Activated CD8-positive, alpha-beta memory T cell treated with anti-CD3 and anti-CD28 coated beads for 4 hours (primary cell): ENCODE measurements at places on chromosomes 7 and 10.

DNA sequence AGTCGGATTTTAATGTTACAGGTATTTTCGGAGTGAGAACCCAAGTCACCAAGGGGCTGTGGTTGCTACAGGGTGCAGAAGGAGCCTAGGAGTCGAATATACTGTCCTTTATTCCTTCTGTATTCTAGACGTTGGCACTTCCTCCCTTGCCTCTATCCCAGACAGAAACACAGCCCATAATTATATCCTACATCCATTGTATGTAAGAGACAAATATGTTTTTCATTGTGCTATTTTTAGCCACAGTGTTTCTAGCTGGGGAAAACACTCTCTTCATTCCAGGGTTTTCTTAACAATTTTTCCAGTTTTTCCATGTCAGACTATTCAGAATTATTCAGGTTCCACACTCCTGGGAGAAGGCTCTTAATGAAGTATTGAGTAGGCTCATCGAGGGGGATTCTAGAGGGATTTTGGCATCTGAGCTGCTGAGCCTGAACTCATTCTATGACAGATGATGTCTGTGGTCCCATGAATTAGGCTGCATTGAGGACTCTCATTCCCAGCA lies 32.6 kb downstream of the KIAA1217 start:
- no peak for DNase-seq

GRCh38 chr7:91358303-91358702 lies 94.1 kb downstream of the FZD1 start:
- DNase-seq, result no peak

- DNase-seq, result no peak
These were observed 23.3 kb upstream of the GFRA1 start for GRCh38 chr10:116296291-116296721.

- no peak for DNase-seq
These were observed 2.0 kb downstream of the FBXL15 start for GRCh38 chr10:102422545-102423129.

- DNase-seq, result no peak
These were observed 15.6 kb downstream of the TRDMT1 start for GRCh38 chr10:17185873-17186272.

- no peak for DNase-seq
These were observed 4.0 kb upstream of the IGF2BP3 start for GRCh38 chr7:23474094-23474828.

GRCh38 chr10:131114846-131115245 lies 196.7 kb downstream of the TCERG1L start:
- no peak for DNase-seq

DNA sequence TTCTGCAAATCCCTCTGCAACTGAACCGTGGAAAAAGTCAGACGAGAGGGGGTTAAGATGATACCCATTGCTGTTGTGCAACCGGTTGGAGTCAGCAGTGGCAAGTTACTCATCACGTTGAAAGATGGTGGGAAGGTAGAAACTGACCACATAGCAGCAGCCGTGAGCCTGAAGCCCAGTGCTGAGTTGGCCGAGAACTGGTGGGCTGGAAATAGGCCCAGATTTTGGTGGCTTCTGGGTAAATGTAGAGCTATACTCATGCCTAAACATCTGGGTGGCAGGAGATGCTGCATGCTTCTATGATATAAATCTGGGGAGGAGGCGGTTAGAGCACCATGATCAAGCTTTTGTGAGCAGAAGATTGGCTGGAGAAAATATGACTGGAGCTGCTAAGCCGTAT lies 78.6 kb downstream of the ARL5B start:
- DNase-seq, result no peak

DNA sequence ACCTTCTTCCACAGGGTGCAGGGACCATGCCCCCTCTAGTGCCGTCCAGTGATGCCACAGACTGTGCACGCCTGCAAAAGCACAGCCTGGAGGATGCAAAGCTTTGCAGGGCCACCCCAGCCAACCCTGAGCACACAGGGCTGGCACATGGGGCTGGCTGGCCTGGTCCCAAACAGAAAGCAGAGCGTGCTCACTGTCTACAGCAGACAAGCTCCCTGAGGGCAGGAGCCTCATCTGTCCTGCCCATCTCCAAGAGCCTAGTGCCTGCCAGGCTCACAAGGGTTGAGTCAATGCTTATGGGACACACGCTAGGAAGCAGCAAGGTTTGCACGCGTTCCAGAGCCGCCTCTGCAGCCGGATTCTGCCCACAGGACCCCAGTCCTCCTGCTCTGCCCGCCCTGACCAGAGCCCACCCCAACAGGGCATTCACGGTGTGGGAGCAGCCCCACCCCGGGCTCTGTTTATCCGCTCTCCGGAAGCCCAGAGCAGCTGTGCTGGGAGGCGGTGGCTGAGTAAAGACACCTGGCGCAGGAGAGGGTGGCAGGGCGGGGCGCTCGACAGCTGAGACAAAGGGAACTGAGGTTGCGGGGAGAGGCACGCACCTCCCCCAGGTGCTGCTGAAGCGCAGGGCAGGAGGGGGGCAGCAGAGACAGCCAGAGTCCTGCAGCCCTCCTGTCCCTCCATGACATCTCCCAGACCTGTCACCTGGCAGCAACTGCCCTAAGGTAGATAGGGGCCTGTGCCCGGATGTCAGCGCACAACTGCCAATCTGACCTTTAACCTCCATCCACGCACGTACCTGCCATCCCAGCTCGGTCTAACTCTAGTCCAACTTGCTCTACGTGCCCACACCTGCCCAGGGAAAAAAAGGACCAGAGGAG lies 4.3 kb downstream of the KCNH2 start:
- DNase-seq, result no peak

DNA sequence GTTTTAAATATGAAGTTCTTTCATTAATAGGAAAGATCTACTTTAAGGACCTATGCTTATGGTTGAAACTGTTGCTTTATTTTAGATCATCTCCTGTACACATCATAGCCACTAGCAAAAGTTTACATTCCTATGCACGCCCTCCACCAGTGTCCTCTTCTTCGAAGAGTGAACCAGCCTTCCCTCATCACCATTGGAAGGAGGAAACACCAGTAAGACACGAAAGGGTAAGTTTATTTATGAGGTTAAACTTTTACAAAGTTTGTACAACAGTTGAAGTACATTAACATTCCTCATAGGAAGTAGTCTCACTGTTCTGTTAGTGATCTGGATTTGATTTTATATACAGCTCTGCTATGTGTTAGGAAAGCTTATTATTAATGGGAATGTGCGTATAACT lies 16.9 kb downstream of the HBP1 start:
- no peak for DNase-seq

DNA sequence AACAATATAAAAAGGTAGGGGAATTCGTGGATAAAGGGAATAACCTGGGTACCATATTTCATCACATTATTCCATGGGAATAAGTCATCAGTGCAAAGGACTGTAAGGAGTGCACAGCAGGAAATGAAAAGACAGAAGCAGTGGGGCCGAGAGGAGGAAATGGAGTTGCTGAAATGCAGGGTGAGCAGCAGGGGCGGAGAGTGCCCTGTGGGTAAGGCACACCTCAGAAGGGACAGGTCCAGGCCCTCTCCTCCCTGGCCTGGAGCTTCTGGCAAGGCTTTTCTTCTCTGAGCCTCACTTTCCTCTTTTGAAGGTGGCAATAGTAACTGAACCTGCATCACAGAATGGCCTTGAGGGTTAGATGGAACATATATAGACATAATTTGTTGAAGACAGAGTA lies 26.2 kb downstream of the IKZF1 start:
- DNase-seq, result no peak

- DNase-seq, result no peak
These were observed 58.4 kb downstream of the ZNF22 start for GRCh38 chr10:45058992-45059561.

GRCh38 chr10:47175181-47176123 lies 124.5 kb upstream of the GDF10 start:
- DNase-seq, result no peak

DNA sequence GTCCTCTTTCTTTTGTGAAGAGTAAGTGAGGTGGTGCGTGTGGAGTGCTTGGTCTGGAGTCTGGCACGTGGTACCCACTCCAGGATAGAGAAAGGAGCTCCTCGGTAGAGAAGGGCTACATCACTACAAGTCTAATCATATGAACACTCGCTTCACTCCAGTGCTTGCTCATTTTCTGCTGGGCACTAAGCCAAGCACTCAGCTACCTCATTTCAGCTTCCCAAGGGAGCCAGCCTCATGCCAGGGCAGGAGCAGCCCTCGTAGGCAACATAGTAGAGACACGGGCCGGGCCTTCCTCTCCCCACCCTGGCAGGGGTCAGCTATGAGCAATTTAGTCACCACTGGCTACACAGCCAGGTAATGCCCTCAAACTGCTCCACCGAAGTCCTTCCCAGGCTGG lies 11.4 kb upstream of the HSPA12A start:
- no peak for DNase-seq

DNA sequence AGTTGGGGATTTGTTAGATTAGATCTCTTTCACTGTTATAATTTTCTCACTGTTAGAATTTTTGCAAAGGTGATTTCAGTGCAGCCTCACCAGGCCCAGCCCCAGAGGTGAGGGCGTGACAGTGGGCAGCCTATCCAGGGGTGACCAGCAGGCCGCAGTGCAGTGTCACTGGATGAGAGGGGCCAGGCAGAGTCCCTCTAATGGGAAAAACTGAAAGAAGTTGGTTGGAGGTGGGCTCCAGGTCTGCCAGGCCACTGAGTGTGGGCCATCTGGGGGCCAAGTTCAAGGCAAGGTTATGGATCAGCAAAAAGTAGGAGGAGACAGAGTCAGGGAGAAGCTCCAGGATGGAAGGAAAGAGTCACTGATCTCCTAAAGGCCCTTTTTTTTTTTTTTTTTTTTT lies 90.5 kb upstream of the SDK1 start:
- DNase-seq, result no peak
